Stimulated activated CD4-positive, alpha-beta T cell treated with anti-CD3 and anti-CD28 coated beads, TNF-alpha, amount 100 ng/mL, for 4 hours (primary cell): ENCODE measurements at places on chromosomes 3 and 15.

- DNase-seq = no peak
These were observed 45.7 kb downstream of the THSD4 start for GRCh38 chr15:71160976-71161375.

DNA sequence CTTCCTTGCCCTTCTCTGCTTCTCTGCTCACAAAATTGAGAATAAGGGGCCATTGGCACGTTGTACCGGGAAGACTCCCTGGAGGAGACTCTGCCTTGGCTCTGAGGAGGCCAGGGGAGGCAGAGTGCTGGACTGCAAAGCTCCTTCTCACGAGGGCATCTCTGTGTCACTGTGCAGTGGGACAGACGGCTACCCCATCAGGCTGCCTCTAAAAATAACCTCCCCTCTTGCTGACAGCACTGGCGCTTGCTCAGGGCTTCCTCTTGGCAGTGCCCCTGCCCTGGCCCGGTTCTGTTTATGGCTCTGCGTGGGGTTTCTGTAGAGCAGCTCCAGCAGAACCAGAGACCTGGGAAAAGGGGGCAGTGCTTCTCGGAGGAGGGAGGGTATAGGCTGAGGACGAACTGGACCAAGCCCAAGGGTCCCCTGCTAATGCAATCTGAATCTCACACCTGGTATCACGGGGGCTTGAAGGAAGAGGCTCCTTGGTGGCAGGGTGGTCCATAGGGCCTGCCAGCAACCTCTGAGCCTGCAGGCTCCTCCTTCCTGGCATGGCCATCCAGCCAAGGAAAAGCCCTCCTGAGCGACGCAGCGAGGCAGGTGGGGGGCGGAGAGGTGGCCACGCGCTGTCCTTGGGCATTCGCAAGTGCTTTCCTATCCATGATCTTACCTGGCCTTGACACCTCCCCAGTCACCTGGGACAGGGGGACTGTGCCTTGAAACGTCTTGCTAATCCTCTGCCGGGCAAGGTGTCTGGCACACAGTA is 63.3 kb upstream of the TLE3 start:
- no peak for DNase-seq

GRCh38 chr3:58471025-58471887 is 20.6 kb upstream of the KCTD6 start:
- no peak for DNase-seq

- no peak for DNase-seq
These were observed 78.8 kb upstream of the NSMCE3 start for GRCh38 chr15:29348336-29348914.

- no peak for DNase-seq
These were observed 21.7 kb upstream of the TPM1 start for GRCh38 chr15:63020759-63021430.

GRCh38 chr15:38564557-38565286 is at the start of gene RASGRP1:
Gene RASGRP1 (minus strand): TSS chr15:38564814. CDS start chr15:38564628, 186 bp downstream.
- DNase-seq = peak; percentile 78

GRCh38 chr3:32892625-32893598 is 58.5 kb upstream of the CCR4 start:
- DNase-seq = no peak

DNA sequence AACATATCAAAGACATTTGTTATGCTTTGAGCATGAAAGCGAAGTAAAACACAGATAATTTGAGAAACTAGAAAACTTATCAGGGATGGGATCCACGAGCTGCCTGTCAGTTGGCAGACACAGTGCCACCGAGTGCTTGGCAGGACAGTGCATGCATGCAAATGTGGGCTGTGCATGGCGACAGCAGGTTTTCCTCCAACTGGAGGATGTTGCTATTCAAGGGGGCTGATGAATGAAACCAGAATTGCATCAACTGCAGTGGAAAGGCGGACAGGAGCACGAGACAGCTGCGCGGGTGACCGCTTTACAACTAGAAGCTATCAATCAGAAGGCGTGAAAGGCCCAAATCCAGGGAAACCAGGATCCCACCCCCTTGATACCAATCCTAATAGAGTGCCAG is 244.3 kb downstream of the NR2F2 start:
- DNase-seq = no peak

DNA sequence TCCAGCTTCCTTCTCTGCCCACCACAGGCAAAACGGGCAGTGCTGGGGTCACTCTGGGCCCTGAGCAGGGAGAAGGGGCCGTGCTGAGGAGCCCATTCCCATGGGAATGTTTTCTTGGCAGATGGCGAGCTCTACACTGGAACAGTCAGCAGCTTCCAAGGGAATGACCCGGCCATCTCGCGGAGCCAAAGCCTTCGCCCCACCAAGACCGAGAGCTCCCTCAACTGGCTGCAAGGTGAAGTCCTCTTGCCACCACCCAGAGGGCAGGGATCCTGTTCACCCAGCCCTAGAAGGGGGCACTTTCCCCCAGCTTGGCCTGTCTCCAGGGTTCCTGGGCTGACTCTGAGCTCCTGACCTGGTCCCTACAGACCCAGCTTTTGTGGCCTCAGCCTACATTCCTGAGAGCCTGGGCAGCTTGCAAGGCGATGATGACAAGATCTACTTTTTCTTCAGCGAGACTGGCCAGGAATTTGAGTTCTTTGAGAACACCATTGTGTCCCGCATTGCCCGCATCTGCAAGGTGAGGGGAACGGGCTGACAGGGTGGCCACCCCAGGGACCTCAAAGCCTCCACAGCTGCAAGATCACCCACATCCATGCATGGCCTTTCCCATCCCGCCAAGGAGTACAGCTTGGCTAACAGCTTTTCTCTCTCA is 12.4 kb downstream of the CIB1 start:
- no peak for DNase-seq

GRCh38 chr3:157464321-157464720 is 27.7 kb downstream of the PTX3 start:
- DNase-seq = no peak

DNA sequence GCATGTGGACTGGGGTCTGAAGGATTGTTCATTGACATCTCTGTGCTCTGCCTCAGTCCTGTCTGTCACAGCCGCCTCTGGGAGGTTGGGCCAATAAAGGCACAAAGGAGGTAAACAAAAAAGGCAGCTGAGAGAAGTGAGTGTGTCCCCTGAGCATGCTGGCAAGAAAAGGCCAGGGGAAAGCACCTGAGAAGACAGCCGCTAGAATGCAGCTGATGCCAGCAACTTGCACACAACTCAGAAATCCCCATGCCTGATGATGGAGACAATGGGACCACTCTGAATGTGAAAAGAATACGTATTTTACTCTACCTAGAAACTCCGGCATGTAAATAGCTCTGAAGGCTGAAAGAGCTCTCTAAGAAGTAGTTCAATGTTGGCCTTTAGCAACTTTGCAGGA is 118.7 kb downstream of the KCNH8 start:
- DNase-seq = no peak

DNA sequence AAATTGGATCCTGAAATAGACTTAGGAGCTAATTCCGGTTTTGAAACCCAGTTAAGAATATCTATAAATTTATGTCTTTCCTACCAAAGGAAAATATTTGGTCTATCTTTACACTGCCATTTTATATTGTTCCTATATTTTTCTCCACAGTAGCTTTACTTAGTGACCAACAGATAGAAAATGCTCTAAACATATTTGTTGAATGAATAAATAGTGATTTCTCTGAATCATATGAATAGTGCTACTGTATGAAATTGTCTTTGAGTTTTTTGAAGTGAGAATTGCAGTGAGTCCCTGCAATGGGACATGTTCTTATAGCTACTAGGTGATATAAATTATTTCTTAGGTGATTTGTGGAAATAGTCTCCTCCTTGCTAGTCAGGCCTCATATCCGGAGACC is 18.5 kb upstream of the EID1 start:
- no peak for DNase-seq

- peak; percentile 10 for DNase-seq
These were observed 66.9 kb upstream of the PRR23C start for GRCh38 chr3:139111392-139112229.

- no peak for DNase-seq
These were observed 54.0 kb downstream of the POLQ start for GRCh38 chr3:121491683-121492320.

DNA sequence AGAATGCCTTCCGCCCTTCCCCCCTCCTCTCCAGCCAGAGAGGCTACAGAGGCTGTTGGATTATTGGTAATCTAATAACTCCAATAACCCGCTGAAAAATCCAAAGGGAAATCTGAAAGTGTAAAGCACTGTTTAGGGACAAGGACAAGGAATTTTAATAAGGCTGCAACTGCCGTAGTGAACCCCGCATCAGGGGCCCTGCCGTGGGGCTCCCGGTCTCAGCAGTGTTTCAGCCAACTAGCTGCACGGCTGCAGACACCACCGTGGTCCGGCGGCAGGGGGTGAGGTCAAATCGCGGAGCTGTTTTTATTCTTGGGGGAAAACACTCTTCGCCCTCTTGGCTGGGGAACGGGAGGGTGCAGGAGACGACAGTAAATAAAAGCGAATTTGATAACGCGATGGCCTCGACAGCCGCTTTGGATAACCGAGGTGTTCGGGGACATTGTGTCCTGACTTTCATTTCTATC is 6.1 kb downstream of the BCL6 start:
- DNase-seq = no peak

- no peak for DNase-seq
These were observed 620.3 kb downstream of the FHIT start for GRCh38 chr3:60630953-60631352.

DNA sequence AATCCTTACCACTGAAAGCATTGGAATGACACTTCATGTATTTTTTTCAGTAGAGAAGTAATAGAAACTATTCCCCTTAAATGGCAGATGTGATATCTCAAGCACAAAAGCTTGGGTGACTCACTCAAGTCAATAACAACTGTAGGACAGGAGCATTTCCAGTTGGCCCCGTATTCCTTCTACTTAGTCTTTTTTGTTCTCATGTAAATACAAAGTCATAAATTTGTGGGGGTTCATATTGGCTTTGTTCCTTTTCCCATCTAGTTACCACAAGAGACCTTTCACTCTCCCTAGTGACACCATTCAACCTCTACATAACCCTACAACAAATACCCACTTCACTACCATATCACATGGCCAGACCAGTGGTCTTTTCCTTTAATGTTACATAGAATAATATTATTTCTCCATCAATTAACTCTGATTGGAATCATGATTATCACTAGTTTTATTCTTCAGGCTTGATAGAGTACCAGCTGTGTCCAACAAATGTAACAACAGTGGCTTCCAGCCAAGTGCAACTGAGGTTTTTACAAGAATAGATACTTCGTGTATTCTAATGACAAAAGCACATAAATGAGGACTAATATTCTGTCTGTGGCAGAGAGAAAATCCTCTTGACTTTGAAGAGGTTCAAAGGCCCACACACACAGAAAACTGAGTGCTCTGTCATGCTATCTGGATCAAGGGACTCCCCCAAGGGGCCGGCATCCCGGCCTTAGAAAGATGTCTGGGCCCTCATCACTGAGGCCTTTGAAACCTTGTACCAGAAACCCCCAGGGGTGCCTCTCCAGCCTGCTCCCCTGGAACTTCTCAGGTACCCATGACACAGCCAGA is 94.0 kb upstream of the THBS1 start:
- DNase-seq = no peak

- DNase-seq = no peak
These were observed 844.5 kb downstream of the TBL1XR1 start for GRCh38 chr3:176352716-176353334.

DNA sequence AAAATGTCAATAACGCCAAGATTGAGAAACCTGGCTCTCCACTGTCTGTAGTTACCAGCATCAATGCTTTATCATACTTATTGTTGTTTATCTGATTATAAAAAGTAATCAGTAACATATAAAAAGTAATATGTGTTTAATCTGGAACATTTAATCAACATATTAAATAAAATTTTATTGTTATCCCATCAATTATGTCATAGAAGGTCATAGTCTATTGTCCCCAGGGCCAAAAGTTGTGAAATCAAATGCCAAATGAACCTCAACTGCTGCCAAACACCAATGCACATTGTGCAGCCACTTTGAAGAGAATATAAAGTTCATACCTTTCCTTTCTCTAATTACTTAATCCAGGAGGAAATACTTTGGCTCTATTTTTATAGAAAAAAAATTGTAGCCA is 106.6 kb downstream of the EOMES start:
- DNase-seq = no peak

DNA sequence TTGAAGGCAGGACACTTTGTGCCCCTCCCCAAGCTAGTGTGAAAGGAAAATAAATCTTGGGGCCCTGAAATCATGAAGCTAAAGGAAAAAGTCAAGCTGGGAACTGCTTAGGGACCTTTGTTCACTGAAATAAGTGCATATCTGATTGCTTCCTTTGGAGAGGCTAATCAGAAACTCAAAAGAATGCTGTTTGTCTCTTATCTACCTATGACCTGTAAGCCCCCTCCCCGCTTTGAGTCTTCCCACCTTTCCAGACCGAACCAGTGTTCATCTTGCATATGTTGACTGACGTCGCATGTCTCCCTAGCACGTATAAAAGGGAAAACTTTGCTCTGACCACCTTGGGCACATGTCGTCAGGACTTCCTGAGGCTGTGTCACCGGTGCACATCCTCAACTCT is 53.1 kb downstream of the SLC30A4 start:
- no peak for DNase-seq

- no peak for DNase-seq
These were observed 17.9 kb downstream of the SERP1 start for GRCh38 chr3:150528354-150528797.

- no peak for DNase-seq
These were observed 51.1 kb upstream of the POLG start for GRCh38 chr15:89385596-89386331.

GRCh38 chr3:173465112-173465511 is 67.6 kb downstream of the NLGN1 start:
- no peak for DNase-seq

- no peak for DNase-seq
These were observed 309.0 kb downstream of the GBE1 start for GRCh38 chr3:81452418-81452817.

DNA sequence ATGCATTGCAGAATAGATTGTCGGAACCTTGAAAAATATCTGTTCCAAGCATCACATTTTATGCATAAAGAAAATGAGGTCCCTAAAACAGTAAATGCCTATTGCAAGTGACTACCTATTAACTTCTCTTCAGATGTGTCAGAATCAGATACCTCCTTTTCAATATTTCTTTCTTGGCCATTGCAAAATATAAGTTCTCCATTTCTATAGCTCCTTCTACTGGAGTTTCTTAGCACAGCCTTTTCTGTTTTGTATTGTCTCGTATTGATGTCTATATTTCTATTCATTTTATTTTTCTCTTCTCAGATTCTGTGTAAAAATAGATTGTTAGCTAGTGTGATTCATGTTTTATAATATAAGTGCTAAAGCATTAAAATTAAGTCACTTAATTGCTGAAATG is 63.4 kb downstream of the PPARG start:
- no peak for DNase-seq

DNA sequence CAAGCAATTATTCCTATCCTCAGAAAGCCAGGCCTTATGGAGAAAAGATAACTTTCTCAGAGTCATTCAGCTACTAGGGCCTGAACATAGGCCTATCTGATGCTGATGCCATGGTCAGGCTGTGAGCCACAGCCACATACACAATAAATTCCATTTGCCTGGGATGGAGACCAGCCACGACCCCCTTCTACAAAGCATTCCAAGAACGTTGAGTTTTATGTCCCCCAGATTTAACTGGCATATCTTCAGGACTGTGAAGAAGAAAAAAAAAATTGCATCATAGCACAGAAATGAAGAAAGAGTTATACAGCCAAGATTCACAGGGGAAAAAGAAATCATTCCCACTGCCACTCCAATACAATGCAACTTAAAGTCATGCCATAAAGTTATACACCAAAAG is 100.0 kb downstream of the THBS1 start:
- DNase-seq = no peak
